B cell (primary cell): ENCODE measurements at places on chromosomes 6 and 20. TPM values are rescaled to one million over a fixed set of nuclear protein-coding genes. Genes with fewer than 3 reads are reported as not detected.

DNA sequence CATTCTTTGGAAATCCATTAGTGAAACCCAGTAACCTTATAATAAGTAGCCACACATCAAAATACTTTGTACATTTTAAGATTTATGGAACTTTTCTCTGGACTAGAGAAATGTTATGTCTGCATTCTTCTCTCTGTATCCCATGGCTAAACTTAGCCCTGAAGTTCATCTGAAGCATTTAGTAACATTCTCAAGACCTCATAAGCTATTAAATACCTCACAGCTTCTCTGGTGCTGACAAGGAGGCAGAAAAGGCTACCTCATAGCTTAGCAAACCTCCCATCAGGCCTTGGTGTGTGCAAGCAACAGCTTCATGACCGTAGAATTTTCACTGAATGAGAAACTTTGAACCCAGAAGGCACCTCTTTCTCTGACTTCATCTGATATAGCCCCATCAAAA, 38.9 kb upstream of the HDGFL1 start:
- no peaks in the 10 kb centered on the region for H3K36me3 ChIP-seq
- H3K4me1 ChIP-seq, result no peaks in the 10 kb centered on the region
- H3K27me3 ChIP-seq, result no peaks in the 10 kb centered on the region
- no peak overlapping the region for H3K27ac ChIP-seq

GRCh38 chr20:59664421-59664941, 60.1 kb downstream of the PHACTR3 start:
- H3K4me1 ChIP-seq, result no peaks in the 10 kb centered on the region
- H3K27me3 ChIP-seq, result no peaks in the 10 kb centered on the region
- no peak overlapping the region for H3K4me3 ChIP-seq
- no peak overlapping the region for H3K27ac ChIP-seq
- no peaks in the 10 kb centered on the region for H3K36me3 ChIP-seq
- DNase-seq, result no peak

- no peak for DNase-seq
- no peak overlapping the region for H3K4me3 ChIP-seq
- H3K27me3 ChIP-seq, result peaks cover 35% of the 10 kb centered on the region
- no peak overlapping the region for H3K27ac ChIP-seq
- H3K4me1 ChIP-seq, result peaks cover 13% of the 10 kb centered on the region
- no peaks in the 10 kb centered on the region for H3K36me3 ChIP-seq
Measured at GRCh38 chr6:167708501-167709094, 118.1 kb upstream of the AFDN start.

DNA sequence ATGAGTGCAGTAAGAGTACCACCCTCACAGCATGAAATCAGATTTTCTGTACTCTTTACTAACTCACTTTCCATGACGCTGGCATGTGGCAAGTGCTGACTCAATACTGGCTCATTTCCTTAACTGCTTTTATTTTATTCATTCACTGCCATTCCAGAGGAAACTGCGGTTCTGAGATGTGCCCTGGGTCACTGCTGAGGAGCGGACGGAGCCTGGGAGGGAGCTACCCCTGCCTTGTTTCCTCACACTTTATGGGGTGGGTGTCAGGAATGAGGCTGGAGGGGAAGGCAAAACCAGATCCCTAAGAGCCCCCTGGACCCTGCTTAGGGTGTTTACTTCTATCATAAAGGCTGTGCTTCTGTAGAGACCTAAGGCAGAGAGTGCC, 14.4 kb downstream of the NT5E start:
- no peaks in the 10 kb centered on the region for H3K27me3 ChIP-seq
- H3K4me3 ChIP-seq, result no peak overlapping the region
- no peak for DNase-seq
- peaks cover 51% of the 10 kb centered on the region for H3K4me1 ChIP-seq
- no peaks in the 10 kb centered on the region for H3K36me3 ChIP-seq
- H3K27ac ChIP-seq, result no peak overlapping the region

DNA sequence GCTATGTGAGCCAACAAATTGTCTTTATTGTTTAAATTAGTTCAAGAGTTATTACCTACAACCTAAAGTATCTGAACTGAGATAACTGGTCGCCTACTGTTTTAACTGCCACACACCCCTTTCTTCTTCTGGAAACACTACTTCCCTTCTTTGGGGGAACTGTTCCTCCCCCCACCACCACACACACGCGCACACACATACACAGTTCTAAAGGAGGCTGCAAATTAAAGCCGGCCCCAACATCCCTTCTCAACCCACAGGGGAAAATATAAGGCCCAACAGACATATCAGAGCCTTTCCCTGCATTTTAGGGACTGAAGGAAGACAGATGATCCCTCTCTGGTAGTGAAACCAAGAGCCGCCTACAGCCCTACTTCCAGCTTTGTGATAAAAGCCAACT, 348.0 kb upstream of the JARID2 start:
- no peak overlapping the region for H3K27ac ChIP-seq
- peak; percentile 27 for DNase-seq
- H3K27me3 ChIP-seq, result no peaks in the 10 kb centered on the region
- H3K4me1 ChIP-seq, result peaks cover 14% of the 10 kb centered on the region

- no peaks in the 10 kb centered on the region for H3K27me3 ChIP-seq
- H3K27ac ChIP-seq, result no peak overlapping the region
- no peak overlapping the region for H3K4me3 ChIP-seq
- no peaks in the 10 kb centered on the region for H3K36me3 ChIP-seq
- no peak for DNase-seq
Measured at GRCh38 chr6:84119277-84119676, 85.7 kb downstream of the MRAP2 start.

- H3K4me1 ChIP-seq, result peaks cover 23% of the 10 kb centered on the region
- no peak overlapping the region for H3K4me3 ChIP-seq
Measured at GRCh38 chr20:3080939-3081388, 3.6 kb downstream of the AVP start.

PROKR2 gene
- not detected in 2 replicates for total RNA-seq

LY6G6D gene
- total RNA-seq, result not detected in 2 replicates

KHDC1L gene
- not detected in 2 replicates for total RNA-seq

SEMG1 gene
- total RNA-seq, result not detected in 2 replicates

REM1 gene
- total RNA-seq, result not detected in 2 replicates
